ENCODE measurements at places on chromosomes 13 and 19.

DNA sequence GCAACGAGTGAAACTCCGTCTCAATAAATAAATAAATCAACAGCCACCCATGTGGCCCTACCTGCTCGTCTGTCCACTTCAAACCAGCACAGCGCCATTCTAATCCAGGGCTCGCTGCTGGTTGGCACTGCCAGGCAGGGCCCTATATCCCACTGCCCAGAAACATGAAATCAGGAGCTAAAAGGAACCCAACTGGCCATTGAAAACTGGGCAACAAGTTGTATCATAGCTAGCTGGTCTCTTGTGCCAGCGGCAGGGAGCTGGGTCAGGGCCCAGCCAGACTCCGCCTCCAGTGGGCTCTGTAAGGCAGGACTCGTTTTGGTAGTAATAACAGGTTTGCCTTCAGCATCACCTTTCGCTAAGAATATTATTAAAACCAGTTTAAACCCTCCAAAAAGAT is 39.3 kb downstream of the GGACT start:
- DNase-seq: no peak

- DNase-seq: no peak
Measured at GRCh38 chr13:63843766-63844699, 2428.4 kb upstream of the PCDH20 start.

- no peak for DNase-seq
Measured at GRCh38 chr19:8806661-8807060, 25.4 kb downstream of the ZNF558 start.

DNA sequence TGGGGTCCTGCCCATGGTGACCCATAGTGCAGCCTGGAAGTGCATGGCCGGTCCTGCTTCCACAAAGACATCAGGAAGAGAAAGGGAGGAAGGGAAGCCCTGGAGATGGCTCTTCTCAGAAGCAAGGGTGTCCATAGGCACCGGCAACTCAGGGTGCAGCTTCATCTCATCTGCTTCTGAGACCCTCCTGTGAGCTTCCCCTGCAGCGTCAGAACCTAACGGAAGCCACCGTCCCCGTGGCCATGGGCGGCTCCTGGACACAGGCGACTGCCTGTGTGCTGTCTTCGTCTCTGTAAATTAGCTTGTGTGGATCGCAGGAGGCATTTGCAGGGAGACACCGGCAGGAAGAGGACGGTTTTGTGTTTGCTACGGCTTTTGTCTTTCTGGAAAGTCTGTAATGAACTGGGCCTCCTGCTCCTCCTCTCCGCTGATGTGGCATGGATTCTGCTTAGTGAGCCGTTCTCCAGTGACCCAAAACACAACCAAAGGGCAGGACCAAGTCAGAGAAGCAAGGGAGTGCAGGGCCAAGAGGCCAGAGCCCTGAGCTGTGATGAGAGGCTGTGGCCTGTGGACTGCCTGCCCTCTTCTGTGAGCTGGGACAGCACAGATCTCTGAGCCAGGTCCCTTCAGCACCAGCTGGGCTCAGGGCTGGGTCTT is 2.5 kb downstream of the ATP4B start:
- no peak for DNase-seq

DNA sequence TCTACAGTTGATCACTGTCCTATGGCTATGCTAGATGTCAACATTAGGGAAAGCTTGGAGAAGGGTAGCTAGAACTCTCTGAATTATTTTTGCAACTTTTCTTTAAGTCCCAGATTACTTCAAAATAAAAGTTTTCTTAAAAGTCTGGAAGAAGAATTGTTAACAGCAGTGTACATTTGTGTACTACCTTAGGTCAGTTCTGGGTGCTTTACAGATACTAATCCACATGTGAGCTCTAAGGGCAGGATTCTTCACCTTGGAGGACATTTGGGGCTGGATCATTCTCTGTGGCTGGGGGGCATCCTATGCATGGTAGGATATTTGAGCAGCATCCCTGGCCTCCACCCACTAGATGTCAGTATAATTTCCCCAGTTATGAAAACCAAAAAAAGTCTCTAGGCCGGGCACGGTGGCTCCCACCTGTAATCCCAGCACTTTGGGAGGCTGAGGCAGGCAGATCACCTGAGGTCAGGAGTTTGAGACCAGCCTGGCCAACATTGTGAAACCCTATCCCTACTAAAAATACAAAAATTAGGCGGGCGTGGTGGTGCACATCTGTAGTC is 2.8 kb downstream of the BRME1 start:
- no peak for DNase-seq

DNA sequence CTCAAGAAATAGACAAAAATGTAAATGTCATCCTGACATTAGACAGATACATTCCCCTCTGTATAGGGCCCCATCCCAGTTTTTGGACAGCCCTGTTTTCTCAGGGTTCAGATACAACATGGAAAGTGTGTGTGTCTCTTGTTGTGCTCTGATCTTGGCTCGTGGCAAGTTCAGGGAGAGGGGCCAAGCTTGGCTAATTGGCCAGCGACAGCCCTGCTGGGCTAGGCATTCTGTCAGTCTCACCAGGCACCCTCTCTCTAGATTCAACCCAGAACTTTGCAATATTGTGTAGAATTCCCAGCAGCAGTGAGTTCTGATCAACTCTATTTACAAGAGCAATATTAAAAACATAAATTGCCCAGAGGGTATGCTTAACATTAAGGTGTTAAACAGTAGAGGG is 30.1 kb downstream of the MTUS2 start:
- DNase-seq: no peak

DNA sequence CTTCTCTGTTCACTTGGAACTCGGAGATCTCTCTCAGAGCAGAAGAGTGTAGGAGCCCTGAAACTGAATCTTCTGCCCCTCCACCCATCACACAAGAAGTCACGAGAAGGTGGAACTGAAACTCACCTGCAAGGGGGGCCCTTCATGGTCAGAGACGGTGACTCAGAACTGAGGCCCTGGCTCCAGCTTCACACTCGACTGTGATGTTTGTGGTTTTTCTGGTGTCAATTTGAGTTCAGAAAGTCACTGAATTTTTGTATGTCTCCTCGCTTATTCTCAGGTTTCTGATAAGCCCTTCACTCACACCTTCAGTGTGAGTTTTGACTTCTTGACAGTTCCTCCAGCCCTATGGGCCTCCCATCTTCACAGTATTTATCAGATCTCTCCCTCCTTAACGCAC is 23.1 kb downstream of the SIGLEC5 start:
- DNase-seq: no peak

GRCh38 chr19:52592301-52592700 is 22.2 kb downstream of the ZNF701 start:
- DNase-seq: no peak

- DNase-seq: no peak
Measured at GRCh38 chr19:14300303-14300702, 80.9 kb upstream of the ADGRE5 start.

- DNase-seq: no peak
Measured at GRCh38 chr19:5268801-5269200, 71.8 kb downstream of the PTPRS start.

DNA sequence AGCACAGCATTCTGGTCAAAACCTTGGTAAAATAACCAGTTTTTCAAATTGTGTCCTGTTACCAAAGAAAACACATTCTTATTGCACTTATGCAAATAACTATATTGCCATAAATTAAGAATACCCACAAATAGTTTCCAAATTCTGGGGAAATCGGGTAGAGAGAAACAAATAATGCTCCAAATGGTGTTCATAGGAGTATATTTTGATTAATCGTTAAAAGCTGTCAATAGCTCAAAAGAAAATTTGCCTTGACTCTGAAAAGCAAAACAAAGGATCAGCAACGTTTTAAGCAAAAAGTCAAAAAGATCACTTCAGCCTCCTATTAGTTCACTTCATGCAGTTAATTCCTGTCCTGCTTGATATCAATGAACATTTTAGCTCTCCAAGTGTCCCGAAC is 22.2 kb upstream of the CEACAM21 start:
- DNase-seq: no peak

DNA sequence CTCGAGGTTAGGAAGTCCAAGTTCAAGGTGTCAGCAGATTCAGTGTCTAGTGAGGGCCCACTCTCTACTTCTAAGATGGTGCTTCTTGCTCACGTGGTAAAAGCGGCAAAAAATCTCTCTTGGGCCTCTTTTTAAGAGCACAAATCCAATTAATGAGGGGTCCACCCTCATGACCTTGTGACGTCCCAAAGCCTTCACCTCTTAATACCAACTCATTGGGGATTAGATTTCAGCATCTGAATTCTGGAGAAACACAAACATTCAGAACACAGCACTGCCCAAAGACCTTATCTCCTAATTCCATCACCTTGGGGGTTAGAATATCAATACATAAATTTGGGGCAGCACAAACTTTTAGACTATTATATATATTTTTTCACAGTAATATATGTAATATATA is 146.4 kb upstream of the GPC6 start:
- DNase-seq: no peak

GRCh38 chr19:41421314-41421713 is 5.9 kb downstream of the B3GNT8 start:
- no peak for DNase-seq

- no peak for DNase-seq
Measured at GRCh38 chr19:38629568-38629967, 10.6 kb downstream of the EIF3K start.

DNA sequence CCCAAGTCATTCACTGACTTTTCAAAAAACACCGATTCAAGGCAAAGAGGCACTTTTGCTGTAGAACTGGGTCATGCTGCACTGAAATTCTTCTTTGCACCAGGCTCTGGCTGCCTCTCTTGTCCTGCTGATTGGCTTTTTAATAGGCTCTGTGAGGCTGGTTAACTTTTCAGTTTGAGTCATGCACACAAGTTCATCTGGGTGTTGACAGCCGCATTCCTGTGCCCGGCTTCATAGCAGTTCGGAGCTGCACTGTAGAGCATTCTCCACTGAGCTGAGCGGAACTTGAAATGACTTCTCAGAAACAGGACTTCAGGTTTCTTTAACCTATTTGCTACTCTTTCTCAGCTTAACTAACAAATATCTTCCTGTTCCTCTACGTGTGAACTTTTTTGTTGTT is 978.3 kb downstream of the UQCRFS1 start:
- no peak for DNase-seq

- no peak for DNase-seq
Measured at GRCh38 chr19:3319643-3320353, 46.6 kb upstream of the NFIC start.

DNA sequence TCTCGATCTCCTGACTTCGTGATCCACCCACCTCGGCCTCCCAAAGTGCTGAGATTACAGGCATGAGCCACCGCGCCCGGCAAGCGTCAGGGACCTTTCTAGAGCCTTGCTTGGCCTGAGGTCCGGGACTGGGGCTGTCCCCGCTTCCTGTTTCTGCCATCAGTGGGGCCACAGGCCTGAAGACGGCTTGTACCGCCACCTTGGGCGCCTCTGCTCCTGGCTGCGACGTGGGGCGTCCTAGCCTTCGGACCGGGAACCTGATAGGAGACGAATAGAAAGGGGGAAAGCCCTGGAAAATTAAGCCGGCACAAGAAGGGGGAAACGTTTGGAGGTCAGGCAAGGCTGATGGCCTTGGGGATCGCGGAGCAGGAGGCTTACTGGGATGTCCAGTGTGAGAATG is 35.1 kb downstream of the RNF6 start:
- DNase-seq: no peak

- DNase-seq: no peak
Measured at GRCh38 chr13:112970552-112971287, 1.7 kb downstream of the MCF2L start.

DNA sequence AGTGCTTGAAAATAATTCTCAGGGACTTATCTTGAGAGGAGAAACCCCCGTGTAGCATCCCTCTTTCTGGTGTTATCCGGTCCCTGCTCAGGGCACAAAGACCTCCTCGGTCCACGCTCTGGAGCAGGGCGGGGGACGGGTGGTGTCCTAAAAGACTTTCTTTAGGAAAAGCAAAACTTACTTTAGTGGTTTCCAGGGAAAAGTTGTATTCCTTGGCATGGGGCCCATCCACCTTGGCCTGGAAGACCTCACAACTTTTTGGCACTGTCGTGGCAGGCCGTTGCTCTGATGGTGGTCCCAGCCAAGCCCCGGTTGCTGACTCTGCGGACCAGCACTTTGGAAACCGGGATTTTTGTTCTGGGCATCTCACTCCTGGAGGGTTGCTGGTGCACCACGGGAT is 2.7 kb downstream of the AMER2 start:
- no peak for DNase-seq

DNA sequence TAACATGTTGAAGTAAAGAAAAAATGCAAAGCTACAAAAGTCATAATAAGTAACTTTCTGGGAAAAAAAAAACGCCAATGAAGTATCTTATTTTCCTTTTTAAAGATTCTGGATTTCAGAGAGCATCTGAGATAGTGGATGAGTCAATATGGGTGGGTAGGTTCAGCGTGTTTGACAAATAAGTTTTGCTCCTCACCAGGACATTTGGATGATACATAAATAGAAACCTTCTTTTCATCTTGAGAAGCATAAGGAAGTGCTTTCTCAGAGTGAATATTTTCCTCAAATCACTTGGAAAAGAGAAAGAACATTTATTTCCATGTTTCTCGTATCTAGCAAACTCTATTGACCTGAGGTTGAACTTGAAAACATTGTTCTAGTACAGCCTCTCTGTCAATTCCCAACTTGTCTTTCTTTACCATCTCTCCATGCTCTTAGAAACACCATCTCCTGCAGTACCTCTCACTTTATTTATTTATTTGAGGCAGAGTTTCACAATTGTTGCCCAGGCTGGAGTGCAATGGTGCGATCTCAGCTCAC is 463.2 kb downstream of the KLF5 start:
- DNase-seq: no peak

DNA sequence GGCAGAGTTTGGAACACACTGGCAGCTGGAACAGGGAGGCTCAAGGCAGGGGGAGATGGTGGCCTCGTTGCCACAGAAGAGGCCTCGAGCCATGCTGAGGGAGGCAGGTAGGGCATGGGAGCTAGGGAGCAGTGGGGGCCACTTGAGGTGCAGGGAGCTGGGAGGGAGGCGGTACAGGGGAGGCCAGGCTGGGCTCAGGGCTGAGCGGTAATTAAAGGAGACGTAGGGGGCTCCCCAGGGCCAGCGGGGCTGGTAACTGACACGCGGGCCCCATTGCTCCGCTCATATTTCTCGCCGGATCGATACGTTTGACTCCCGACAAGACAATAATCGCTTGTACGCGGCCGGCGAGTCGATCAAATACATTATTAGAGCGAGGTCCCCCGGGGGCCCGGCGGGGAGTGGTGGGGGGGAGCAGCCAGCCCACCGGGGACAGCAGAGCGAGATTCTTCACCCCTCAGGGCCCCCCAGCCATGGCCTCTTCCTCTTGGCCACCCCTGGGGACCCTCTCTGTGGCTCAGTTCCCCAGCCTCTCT is 2.4 kb upstream of the POU2F2 start:
- DNase-seq: no peak

GRCh38 chr13:50320271-50320862 is 305.1 kb downstream of the KCNRG start:
- DNase-seq: no peak

Measured in stimulated activated CD8-positive, alpha-beta memory T cell treated with anti-CD3 and anti-CD28 coated beads, Interleukin-7, amount 100 ng/mL, for 1 hour (primary cell).